ENCODE measurements at places on chromosomes 7 and 10. TPM values are rescaled to one million over a fixed set of nuclear protein-coding genes. Genes with fewer than 3 reads are reported as not detected.

The HECW1 gene
- total RNA-seq: 1.0 TPM

The UCMA gene
- not detected for total RNA-seq

The LRRN3 gene
- total RNA-seq: 0.51 TPM

The CDNF gene
- 1.9 TPM for total RNA-seq

The ACBD5 gene
- 21.7 TPM for total RNA-seq

The SEC61A2 gene
- total RNA-seq: 7.9 TPM

The PRRT4 gene
- 0.23 TPM for total RNA-seq

The SPDYE9 gene
- not detected for total RNA-seq

The SEMA3D gene
- total RNA-seq: 50.7 TPM

The SPOCK2 gene
- 7.3 TPM for total RNA-seq

The FAM13C gene
- 49.7 TPM for total RNA-seq

The NKX1-2 gene
- total RNA-seq: not detected

The PPP1R17 gene
- not detected for total RNA-seq

The HMX2 gene
- not detected for total RNA-seq

The RPP38 gene
- total RNA-seq: 9.0 TPM

The ARHGAP21 gene
- 140 TPM for total RNA-seq

The ABCB4 gene
- 3.1 TPM for total RNA-seq

Data from aorta (tissue), 5 donors.